Islet precursor cell (in vitro differentiated cells): ENCODE measurements at places on chromosomes 7 and 10.
A peak's percentile ranks its signal among the peaks of the same experiment; 100 is the strongest.

DNA sequence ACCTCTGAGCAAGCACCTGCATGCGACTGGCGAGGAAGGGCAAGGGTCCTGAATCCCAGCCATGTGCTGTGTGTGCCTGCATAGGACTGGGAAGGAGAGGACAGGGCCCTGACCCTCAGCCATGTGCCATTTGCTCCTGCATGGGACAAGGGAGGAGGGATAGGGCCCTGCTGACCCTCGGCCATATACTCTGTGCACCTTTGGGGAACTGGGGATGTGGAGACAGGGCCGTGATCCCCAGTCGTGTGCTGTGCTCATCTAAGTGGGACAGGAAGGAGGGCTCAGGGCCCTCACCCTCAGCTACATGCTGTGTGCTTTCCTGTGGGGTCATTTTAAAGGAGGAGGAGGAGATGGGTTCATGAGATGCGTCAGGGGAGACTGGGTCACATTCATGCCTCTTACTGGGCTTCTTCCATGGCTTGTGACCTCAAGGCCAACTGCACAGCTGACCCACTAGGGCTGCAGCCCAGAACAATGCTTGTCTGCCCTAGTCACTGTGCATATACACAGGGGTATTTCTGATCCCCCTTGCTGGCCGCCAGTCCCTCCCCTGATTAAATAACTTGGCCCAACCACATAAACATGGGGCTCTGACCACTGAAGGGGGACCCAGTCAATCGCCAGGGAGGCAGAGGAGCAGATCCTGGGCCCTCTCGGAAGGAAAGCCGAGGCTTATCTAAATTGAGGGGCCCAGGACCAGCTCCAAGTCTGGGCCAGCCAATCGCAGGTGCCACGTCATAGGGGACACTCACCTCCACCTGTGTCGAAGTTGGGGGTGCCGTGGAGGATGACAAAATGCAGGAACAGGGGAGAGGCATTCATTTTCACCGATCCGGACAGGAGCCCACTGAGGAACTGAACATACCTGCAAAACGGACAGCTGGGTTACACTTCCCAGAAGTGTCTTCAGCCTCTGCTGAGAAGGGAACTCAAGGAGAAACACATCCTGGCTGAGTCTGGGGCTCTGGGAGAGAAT, 167.3 kb downstream of the TNS3 start:
- DNase-seq, result peak; percentile 13

- DNase-seq, result no peak
These were observed 27.4 kb upstream of the RASGEF1A start for GRCh38 chr10:43294241-43294658.

- no peak for DNase-seq
These were observed 15.4 kb downstream of the SEMA3E start for GRCh38 chr7:83633516-83633915.

- DNase-seq, result no peak
These were observed 144.6 kb upstream of the RHEB start for GRCh38 chr7:151664268-151664667.

DNA sequence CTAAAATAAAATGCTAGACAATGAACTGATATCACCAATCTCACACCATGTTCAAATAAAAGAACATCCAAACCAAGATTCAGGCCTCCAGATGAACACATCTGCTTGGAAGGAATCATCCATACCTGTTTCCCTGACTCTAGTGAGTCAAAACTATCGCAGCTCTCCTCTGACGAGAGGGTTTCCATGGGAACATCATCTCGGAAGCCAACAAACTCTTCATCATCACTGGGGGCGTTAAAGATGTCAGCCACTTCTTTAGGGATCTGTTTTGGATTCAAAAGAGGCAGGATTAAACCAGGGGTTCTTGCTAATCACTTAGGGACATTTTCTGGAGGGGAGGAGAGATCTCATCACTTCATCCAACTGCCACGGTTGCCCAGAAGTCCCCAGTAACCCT, 29.1 kb downstream of the CDCA7L start:
- no peak for DNase-seq

DNA sequence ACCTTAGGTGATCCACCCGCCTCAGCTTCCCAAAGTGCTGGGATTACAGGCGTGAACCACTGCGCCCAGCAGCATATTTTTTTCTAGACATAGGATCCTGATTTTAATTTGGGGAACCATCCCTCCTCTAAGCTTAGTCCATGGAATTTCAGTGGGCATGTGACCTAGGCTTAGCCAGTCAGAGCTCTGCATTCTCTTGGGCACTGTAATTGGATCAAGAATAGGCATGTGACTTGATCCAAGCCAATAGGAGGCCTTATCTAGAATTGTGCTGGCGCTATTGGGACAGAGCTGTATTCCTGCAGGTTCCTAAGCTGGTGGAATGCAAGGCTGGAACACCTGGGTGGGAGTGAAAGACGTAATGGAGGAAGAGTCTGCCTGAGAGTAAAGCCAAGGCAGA, 36.7 kb upstream of the CRTAC1 start:
- DNase-seq, result no peak

- no peak for DNase-seq
These were observed 99.0 kb downstream of the CAMK1D start for GRCh38 chr10:12448340-12448728.

DNA sequence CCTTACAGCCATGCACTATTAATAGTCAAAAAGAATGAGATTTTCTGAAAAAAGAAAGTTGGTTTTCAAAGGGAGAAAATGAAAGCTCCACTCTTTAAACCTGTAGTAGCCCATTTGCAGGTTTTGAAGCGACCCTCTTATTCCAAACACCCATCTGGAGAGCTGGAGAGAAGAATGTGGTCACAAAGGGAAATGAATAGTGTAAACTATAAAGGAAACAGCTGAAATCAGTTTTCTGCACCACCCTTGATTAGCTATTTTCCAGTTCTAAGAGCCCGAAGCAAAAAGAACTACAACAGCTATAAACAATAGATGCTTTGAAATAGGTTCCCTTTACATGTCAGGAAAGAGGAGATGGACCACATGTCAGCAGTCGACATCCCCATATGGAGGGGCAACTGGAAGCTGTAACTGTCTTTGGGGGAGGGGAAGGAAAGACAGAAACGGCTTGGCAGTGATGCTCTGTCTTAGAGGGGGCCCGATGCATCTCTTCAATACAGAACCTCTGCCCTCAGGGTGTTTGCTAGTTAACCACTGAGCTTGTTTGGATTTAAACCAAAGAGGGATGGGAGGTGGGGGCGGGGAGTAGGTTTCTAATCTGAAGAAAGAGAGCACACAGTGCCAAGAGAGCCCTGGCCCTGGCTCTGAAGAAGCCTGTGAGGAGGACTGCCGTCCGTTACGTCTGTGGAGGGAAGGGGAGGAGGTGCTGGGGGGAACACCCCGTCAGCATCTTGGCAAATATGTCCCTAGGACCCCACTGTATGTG, 55.3 kb downstream of the CPVL start:
- no peak for DNase-seq

DNA sequence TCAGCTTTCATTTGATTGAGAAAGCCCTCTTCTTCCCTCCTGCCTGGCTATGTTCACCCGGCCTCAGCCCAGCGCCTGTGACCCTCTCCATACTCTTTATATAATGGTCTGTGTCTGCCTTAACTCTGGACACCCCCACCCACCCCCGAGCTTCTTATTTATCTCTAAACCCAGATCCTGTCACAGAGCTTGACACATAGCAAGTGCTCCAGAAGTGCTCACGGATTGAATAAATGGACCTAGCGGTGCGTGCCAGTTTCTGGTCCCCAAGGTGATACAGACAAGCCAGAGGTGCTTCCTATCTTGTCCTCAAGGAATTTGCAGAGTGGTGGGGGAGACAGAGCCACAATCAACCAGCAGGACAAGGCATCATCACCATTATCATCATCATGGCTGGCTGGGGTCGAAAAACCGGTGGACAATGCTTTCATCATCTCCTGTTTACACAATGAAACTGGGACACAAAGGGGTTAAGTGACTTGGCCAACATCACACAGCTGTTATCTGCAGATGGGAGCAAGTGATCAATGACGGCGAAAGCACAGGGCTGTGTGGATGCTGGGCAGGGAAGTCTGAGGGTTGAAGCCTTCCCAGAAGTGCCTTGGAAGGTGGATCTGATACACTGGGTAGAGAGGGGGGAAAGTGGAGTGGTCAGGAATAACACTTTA, 2.2 kb upstream of the LOXL4 start:
- no peak for DNase-seq

DNA sequence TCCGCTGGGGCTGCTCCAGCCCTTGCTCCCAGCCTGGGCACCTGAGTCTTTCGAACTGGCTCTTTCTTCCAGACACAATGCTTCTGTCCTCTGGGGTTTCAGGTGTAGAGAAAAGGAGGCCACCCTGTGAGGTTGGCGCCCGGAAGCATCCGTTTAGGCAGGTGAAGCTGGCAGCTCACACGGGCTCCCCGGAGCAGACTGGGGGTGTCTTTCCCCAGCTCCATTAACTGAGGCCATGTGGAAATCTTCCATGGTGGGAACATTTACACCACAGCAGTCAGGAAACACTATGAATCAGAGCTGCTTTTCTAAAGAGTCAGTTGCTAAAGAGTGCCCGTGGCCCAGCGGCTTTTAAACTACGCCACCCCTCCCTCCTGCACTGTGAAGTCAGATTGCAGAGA, 29.2 kb downstream of the PRKAG2 start:
- DNase-seq, result no peak

- DNase-seq, result peak; percentile 57
These were observed 183.0 kb upstream of the CTBP2 start for GRCh38 chr10:125343118-125343925.

- no peak for DNase-seq
These were observed 65.6 kb upstream of the ADO start for GRCh38 chr10:62738916-62739315.

DNA sequence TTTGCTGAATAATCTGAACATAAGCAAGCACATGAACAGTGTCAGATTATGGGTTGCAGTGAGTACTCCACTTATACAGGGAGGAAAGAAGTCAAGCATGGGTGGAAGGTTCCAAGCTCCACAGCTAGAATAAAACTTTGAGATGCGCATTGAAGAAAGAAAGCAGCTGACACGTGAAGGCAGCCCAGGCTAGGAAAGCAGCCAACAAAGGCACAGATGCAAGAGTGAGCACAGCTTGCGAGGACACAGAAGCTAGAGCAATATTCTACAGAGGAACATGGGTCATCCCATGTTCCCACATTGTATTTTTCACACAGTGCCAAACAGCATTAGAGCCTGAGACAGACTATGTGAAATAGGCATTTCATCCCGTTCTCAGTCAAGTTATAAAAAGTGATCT, 194.6 kb upstream of the TBX20 start:
- DNase-seq, result no peak

DNA sequence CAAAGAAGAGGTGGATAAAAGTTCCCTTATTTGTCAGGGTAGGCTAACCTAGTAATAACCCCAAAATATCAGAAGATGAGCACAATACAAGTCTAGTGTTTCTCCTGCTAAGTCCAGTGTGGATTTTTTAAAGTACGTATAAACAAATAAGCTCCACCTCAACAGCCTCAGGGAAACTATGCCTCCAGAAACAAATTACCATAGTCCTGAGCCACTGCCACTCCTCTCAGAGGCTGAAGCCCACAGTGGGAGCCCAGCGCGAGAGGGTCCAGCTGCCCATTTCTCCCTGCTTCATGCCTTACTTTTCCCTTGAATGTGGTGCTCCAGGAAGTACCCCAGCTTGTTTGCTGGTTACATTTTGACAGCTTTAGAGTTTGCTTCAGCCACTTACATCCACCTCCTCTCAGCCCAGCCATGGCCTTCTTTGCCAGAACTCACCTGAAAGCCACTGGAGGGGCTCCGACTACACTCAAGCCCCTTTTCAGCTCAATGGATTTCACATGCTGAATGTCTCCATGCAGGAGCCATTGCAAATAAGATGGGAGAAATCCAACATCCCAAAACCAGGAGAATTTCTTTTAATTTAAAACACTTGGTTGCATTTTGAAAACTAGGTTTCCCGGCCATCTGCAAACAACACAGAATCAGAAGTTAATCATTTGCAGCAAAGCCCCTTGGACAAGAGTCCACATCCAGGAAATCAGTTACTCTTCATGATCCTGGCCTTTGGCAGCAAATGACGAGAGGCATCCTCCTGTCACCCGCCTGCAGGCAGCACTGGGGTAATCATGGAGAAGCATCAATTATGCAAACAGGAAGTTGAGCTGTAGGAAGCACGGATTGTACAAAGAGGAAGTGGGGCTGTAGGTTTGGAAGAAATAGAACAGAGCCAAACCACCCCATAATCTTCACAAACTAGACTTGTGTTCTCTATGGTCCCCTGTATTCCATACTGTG, 138.1 kb downstream of the HERPUD2 start:
- DNase-seq, result no peak

DNA sequence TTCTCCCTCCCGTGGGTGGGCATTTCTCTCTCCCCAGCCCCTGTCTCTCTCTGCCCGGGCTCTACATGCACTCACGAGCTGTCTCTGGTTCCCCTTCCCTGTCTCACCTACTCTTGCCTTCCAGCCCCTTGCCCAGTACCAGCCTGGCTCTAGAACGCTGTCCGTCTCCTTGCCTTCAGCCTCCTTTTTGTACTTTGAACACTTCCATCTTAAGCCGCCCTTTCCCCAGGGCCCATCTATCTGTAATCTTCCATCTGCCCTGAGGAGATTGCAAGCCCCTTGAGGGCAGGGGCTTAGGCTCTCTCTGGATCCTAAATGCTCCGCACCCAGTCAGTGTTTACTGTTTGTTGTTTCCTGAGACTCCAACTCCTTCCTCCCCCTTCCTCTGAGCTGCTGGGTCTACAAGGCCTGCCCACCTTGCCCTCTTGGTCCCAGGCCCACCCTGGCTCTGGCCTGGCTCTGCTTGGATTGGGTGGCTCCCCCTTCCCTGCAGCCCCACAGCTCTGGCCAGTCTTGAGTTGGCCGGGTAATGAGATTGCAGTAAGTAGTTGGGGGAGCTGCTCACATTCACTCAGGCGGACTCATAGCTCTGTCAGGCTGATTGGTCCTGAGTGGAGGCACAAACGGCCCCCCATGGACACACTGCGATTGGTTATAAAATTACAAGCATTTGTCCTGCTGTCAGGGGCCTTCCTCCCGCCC, 28.3 kb downstream of the POLL start:
- DNase-seq, result peak; percentile 36

DNA sequence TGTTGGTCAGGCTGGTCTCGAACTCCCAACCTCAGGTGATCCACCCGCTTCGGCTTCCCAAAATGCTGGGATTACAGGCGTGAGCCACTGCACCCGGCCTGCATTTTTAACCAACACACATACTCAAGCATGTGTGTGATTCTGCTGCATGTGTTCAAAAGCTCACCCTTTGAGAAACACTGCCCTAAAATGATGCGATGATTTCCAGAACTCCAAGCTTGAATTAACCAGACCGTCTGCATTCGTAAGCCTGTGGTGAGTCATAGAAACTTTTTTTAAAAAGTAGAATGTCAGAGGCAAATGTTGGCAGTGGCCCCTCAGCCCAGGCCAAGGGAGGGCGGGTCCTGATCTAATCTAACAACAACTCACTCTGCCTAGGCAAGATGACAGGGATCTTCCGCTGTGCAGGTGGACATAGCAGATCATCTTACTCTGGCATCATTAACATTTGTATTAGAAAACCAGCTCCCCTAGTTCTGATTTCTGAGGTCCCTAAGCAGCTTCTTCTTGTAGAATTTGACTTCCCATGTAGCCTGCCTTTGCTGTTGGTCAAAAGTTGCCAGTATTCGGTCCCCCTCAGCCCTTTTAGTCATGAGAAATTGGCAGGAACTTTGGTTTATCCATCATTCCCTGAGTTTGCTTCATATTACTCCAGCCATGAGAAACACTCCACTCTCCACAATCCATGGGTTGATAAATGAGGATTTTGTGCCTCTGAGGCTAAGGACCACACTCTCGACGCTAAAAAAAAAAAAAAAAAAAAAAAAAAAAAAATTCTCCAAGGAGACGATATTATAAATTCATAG, 190.4 kb downstream of the SKIDA1 start:
- DNase-seq, result peak; percentile 97

- no peak for DNase-seq
These were observed 1.2 kb downstream of the STRIP2 start for GRCh38 chr7:129435414-129435829.
